ENCODE measurements at places on chromosomes 6 and 20.

GRCh38 chr6:105380634-105381033 is 22.2 kb downstream of the PREP start:
- no peak for DNase-seq

- no peak for DNase-seq
Measured at GRCh38 chr6:37536491-37537190, 36.9 kb upstream of the CCDC167 start.

- no peak for DNase-seq
Measured at GRCh38 chr6:34004706-34005105, 141.2 kb downstream of the GRM4 start.

DNA sequence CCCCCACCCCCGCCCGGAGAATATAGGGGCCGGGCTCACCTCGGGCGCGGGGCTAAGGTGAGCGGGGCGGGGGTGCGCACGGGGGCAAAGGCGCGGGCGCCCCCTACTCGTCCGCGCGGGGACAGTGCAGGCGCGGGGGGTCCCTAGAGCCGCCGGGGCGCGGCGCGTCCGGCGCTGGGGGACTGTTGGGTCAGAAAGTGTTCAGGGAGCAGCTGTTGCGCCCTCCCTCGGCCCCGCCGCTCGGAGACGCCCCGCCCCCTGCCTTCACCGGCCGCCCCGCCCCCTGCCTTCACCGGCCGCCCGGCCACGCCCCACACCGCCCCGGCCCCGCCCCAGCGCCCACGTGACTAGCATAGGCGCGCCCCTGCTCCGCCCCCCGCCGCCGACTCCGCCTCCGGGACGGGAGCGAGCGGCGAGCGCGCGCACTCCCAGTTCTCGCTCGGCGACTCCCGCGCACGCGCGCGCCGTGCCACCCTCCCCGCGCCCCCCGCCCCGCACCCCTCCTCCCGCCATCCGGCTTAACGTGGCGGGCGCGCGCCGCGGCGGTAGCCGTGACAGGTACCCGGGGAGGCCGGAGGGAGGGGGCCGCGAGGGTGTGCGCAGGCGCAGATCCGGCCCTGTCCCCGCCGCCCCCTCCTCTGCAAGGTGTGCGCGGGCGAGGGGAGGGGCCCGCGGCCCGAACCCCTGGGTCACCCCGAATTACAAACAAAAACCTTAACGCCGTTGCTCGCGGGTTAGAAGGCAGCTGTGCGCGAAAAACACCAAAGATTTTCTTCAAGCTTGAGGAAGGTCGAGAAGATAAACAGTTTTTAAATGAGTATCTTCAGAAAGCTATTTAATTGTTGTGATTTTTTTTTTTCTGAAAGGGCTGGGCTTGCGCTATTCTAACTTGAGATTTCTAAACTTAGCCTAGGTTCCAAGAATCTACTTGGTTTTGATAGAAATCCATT is 704 bp upstream of the ZNF217 start:
- DNase-seq: peak; percentile 84

- no peak for DNase-seq
Measured at GRCh38 chr6:162638931-162639574, 88.5 kb downstream of the PRKN start.

- no peak for DNase-seq
Measured at GRCh38 chr20:14879020-14879697, 541.7 kb upstream of the FLRT3 start.

DNA sequence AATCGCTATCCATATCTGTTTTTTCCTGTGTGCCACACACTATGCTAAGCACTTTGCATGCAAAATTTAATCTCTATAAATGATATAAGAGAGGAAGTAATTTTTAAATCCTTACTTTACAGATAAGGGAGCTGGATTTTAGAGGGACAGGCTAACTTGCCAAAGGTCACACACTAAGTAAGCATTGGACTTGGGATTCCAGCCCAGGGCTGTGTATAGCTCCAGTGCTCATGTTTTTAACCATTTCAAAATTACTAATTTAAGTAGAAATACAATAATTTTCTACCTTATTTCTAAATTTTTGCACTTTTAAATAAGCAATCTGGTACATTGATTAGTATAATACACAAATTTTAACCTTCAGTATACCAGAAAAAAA is 144.6 kb downstream of the UST start:
- DNase-seq: no peak

GRCh38 chr20:16257021-16257420 is 316.2 kb downstream of the KIF16B start:
- DNase-seq: no peak

GRCh38 chr6:168388641-168389633 is 52.0 kb upstream of the SMOC2 start:
- DNase-seq: no peak

DNA sequence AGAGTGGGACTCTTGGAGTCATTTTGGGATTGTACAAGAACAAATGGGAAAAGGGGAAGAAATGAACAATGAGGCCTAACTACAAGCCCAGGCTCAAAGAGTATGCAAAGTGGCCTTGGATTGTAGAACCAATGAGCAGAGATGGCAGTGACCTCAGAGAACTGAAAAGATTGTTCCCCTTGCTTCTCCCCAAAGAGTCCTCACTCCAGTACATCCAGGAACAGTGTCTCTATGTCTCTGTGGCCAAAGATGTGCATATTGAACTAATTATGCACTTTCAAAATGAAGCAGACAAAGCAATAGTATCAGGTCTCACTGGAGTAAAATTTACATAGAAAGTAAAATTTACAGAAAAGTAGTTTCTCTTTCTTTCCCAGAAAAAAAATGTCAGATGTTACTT is 81.0 kb downstream of the SMLR1 start:
- no peak for DNase-seq

- no peak for DNase-seq
Measured at GRCh38 chr20:14336686-14337085, 726 bp downstream of the FLRT3 start.

GRCh38 chr6:170165085-170165470 is 125.8 kb downstream of the DLL1 start:
- DNase-seq: no peak

DNA sequence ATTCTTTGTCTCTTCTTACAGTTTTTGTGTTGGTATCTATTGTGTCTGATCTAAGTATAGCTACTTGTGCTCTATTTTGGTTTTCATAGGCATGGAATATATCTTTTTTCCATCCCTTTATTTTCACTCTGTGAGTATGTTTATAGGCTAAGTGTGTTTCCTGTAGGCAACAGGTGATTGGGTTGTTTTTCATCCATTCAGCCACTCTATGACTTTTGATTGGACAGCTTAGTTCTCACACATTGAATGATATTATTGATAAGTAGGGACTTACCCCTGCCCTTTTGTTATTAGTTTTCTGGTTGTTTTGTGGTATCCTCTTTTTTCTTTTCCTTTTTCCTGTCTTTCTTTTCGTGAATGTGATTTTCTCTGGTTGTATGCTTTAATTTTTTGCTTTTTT is 67.9 kb downstream of the MLIP start:
- DNase-seq: no peak

DNA sequence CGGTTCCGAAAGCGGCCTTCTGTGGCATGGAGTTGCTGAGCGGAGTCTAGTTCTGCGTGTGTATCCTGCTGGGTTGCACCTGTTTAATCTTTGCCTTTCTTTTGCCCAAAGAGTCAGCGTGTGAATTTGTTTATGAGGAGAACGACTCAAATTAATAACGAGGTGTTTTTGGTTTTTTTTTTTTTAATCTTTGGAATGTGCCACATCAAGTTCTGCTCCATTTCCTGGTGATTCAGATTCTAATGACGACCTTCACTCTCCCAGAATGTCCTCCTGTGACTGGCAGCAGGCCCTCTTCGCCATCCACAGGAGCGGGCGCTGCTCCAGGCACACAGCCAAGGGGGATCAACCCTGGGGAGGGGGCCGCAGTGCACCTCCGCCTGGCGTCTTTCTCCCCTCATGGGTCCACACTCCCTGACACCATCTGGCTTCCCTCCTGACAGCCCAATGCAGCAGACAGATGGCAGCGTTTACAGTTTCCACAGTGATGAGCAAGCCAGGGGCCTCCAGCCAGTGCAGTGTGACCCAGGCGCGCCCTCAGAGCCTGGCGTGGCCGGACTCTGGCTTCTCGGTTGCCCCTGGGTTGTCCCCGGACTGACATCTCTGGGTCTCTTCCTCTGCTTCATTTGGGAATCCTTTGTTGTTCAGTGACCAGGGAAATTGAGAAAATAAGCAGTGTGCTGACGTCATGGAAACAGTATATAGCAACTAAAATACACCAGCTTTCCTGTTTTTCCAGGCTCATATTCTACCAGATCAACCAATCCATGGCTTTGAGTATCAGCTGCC is 27.5 kb upstream of the AFDN start:
- no peak for DNase-seq

GRCh38 chr6:33421344-33421643 is 1.4 kb downstream of the SYNGAP1 start:
- no peak for DNase-seq
